ENCODE measurements at places on chromosomes 5 and 9. TPM values are rescaled to one million over a fixed set of nuclear protein-coding genes. Genes with fewer than 3 reads are reported as not detected.

NFX1 gene
- total RNA-seq = 40.3 TPM

GDA gene
- not detected for total RNA-seq

HAUS6 gene
- total RNA-seq = 33.4 TPM

PRLR gene
- total RNA-seq = 0.25 TPM

Measured in activated T-cell treated with anti-CD3 and anti-CD28 coated beads, Interleukin-2, amount 50 U/mL, for 72 hours (primary cell).